ENCODE measurements at places on chromosomes 7 and 10.

DNA sequence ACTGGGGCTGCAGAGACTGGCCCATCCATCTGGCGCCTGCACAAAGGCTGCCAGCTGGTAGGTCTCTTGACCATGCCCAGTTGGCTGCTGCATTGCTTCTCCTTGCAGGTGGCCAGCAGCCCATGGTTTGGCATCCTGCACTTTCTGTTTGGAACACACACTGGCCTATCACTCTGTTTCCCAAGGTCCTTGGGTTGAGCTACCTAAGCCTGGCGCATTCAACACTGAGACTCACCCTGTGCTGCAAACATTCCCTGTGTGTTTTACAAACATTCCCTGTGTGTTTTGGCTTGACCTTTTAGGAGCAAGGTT is 55.5 kb downstream of the TACR2 start:
- H3K36me3 ChIP-seq = peaks cover 38% of the 10 kb centered on the region
- no peaks in the 10 kb centered on the region for H3K27me3 ChIP-seq
- H3K4me1 ChIP-seq = peaks cover 74% of the 10 kb centered on the region

DNA sequence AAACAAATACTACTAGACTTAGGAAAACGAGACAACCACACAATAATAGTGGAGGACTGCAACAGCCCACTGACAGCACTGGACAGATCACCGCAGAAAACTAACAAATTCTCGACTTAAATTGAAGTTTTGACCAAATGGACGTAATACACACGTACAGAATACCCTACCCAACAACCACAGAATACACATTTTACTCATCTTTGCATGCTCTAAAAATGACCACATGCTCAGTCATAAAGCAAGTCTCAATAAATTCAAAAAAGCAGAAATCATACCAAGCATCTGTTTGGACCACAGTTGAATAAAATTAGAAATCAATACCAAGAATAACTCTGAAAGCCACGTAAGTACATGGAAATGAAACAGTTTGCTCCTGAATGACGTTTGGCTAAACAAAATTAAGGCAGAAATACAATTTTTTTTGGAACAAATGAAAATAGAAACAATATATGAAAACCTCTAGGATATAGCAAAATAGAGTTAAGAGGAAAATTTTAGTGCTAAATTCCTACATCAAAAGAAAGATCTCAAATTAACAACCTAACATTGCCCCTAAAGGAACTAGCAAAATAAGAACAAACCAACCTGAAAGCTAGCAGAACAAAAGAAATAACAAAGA is 30.6 kb downstream of the MAPK8 start:
- no peak overlapping the region for H3K4me3 ChIP-seq
- no peak for DNase-seq
- H3K27ac ChIP-seq = no peak overlapping the region
- no peaks in the 10 kb centered on the region for H3K27me3 ChIP-seq

- no peaks in the 10 kb centered on the region for H3K36me3 ChIP-seq
- H3K27me3 ChIP-seq = no peaks in the 10 kb centered on the region
- H3K4me1 ChIP-seq = no peaks in the 10 kb centered on the region
- no peak overlapping the region for H3K4me3 ChIP-seq
- no peak for DNase-seq
Observed at GRCh38 chr10:133072196-133072595, 15.5 kb upstream of the ADGRA1 start.

GRCh38 chr7:131232768-131233167 is 94.9 kb upstream of the MKLN1 start:
- DNase-seq = no peak
- peaks cover 64% of the 10 kb centered on the region for H3K4me1 ChIP-seq
- peaks cover 2% of the 10 kb centered on the region for H3K27me3 ChIP-seq
- H3K27ac ChIP-seq = no peak overlapping the region

GRCh38 chr10:3567291-3567963 is 217.6 kb downstream of the KLF6 start:
- peaks cover 21% of the 10 kb centered on the region for H3K4me1 ChIP-seq
- DNase-seq = no peak
- no peaks in the 10 kb centered on the region for H3K27me3 ChIP-seq
- H3K27ac ChIP-seq = no peak overlapping the region
- no peaks in the 10 kb centered on the region for H3K36me3 ChIP-seq
- no peak overlapping the region for H3K4me3 ChIP-seq
